ENCODE measurements at places on chromosomes 2 and 18. TPM values are rescaled to one million over a fixed set of nuclear protein-coding genes. Genes with fewer than 3 reads are reported as not detected.

DNA sequence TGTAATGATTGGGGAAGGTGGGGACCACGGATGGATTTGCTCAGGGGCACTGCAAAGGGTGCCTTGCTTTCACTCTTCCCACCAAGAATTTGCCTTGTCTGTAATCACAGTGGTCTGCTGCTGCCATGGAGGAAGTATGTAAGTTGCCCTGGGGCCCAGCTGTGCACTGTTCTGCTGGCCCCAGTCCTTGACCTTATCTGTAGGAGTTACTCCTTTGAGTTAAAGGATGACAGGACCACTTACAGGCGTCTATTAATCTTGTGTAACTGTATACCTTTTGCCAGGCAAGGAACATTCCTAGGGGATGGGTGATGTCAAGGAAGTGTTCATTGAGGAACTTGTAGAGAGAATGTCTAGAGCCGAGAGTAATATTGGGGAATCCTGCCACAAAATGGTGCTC lies 212.8 kb upstream of the LRRTM1 start:
- DNase-seq: no peak

- DNase-seq: no peak
Observed at GRCh38 chr2:25712455-25712854, 39.1 kb upstream of the DTNB start.

- no peak for DNase-seq
Observed at GRCh38 chr2:10057231-10058107, 14.1 kb downstream of the KLF11 start.

GRCh38 chr2:213261715-213262114 lies 22.5 kb upstream of the SPAG16 start:
- DNase-seq: no peak

Gene FZD7
- 0.35 TPM for total RNA-seq

Gene RSAD2
- 0.66 TPM for total RNA-seq

GRCh38 chr2:212958757-212959295 lies 192.6 kb downstream of the IKZF2 start:
- no peak for DNase-seq

DNA sequence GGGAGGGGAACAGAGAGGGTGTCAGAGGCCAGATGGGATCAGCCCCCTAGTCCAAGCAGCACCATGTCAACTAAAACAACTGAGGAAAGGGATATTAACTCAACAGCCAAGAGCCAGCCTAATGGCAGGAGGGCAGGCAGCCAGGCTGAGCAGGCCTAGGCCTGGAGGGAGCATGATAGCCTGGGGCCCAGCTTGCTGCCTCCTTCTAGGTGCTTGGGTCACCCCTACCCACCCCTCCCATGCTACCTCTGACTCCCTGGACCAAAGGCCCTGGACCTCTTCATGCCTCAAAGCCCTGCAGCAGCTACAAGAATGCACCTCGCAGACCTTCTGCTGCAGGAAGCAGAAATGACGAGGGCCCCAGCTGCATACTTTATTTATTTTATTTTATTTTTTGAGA lies 22.1 kb upstream of the TNS1 start:
- DNase-seq: no peak

DNA sequence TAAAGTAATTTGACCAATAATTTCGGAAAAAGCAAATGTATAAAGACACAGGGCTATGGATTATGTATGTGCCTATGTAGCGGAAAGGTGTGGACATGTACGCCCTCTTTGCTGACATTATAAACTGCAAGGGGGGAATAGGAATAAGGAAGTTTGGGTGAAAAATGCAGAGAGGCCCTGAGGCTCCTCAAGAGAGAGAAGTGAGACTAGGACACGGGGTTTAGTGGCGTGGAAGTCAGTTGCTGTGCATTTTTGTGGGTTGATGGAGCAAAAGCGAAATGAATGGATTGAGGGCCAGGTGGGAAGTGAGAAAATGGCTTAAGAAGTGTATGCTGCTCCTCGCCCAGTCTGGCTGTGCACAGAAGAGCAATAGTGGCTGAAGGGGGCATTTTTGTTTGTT lies 96.2 kb upstream of the B3GNT7 start:
- DNase-seq: no peak

GRCh38 chr2:120052597-120052996 lies 39.7 kb downstream of the EPB41L5 start:
- no peak for DNase-seq

- no peak for DNase-seq
Observed at GRCh38 chr2:238873841-238874240, 26.0 kb downstream of the TWIST2 start.

DNA sequence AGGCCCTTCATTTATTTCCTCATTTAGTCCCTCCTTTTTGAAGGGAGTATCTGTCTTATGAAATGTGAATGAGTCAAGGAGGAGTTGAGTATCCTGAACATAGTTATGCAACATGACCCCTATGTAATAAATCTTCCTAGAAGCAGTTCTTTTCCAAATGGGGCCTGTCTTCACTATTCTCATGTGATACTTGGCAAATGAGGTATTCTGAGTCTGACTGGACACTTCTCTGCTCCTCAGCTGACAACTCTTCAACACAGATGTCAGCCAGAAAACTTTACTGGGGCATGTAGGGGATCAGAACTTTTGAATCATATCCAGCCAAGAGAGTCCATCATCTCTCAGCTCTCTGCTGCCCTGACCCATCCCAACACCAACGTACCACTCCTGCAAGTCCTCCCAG lies 291.6 kb downstream of the ZNF385B start:
- DNase-seq: no peak

- no peak for DNase-seq
Observed at GRCh38 chr2:219157396-219157795, 3.2 kb downstream of the NHEJ1 start.

Gene FAM237A
- total RNA-seq: not detected

Gene TGFA
- 0.26 TPM for total RNA-seq

Gene INO80D
- 8.7 TPM for total RNA-seq

Gene LIPG
- 57.5 TPM for total RNA-seq

GRCh38 chr18:61502472-61502871 lies 169.2 kb downstream of the CDH20 start:
- DNase-seq: peak; percentile 19

GRCh38 chr2:78718473-78718872 lies 307.0 kb upstream of the REG3G start:
- no peak for DNase-seq

Gene ANKRD30BL
- not detected for total RNA-seq

Gene CNDP1
- total RNA-seq: not detected

- no peak for DNase-seq
Observed at GRCh38 chr2:143840601-143841000, 679.3 kb downstream of the ZEB2 start.

DNA sequence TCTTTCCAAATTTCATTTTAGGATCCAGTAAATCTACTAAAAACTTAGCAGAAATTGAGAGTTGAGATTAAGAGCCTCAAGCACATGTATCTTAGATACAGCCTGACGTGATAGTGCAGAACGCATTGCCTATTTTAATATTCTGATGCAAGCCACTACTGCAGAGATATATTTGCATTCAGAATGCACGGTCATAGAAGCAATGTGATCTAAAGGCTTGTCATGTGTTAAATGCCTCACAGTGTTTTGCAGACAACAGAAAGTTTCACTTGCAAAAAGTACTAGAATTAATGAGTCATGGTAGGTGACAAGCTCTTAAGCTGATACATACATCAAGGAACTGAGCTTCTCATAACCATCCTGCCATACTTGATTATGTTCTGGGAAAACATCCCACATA lies 886.7 kb upstream of the CHAC2 start:
- no peak for DNase-seq

Gene PDK1
- 6.1 TPM for total RNA-seq

DNA sequence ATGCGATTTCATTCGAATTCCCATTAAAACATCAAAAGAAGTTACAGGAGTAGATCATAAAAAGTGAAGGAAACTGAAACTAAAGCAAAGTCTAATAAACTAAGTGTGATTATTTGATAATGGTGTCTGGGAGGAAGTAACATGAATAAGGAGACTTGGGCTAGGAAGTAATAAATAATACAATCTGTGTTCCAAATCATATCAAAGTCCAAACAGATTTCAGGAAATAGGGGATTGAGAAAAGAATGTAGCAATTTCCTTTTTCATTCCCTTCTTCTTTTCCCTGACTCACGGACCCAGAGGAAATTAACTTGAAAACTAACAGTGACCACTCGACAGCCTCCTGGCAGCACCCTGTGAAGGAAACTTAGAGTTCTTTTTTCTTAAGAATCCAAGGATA lies 758.4 kb upstream of the GCFC2 start:
- DNase-seq: no peak

Gene BUB1
- 101 TPM for total RNA-seq

Gene AGXT
- not detected for total RNA-seq

- DNase-seq: no peak
Observed at GRCh38 chr2:19478409-19478808, 120.0 kb upstream of the OSR1 start.

GRCh38 chr2:45856391-45857274 lies 205.2 kb downstream of the PRKCE start:
- peak; percentile 15 for DNase-seq

Gene SIX2
- 0.14 TPM for total RNA-seq

DNA sequence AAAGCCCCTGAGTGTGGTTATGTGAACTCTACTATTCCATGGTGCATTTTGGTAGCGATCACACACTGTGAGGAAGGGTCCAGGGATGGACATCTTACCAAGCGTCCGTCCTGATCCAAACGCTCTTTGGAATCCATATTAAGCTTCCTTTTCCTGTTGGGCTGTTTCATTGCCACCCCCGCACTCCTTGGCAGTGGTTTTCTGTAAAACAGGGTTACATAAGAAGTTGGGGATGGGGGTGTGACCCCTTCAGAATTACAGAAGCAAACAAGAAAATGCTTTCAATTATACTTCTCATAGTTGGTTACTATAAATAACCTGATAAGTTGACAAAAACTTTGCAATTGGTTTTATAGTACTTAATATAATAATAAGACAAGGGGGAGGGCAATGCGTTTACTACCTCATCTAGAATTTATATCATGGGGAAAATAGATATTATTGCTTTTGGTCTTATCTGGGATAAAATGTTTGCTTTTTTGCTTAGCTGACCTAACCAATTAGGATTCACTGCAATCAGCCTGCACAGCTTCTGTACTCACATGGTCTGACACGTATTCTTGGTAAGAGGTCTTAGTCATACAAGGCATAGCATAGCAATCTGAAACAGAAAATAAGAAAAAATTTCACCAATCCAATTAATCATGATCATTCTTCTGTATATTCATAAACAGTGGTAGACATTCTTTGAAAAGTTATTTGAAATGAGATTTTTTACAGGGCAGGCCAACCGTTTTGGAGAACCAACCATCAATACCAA lies 103.1 kb downstream of the L3MBTL4 start:
- no peak for DNase-seq

DNA sequence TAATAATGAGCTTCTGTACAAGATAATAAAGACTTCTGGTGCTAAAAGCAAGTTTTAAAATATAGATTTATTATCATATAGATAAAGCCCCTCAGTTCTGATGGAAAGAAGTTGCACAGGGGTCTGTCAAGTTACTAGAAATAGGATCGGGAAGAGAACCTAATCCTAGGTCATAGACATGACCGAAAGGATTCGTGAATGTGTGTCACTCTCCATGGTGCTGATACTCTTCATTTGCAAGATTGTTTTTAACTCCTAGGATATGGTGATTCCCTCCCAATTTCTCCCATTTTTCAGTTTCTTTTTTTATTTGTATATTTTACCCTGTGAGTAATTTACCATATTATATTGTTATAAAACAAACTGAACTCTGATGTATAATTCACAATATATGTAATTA lies 58.9 kb upstream of the CTNNA2 start:
- DNase-seq: no peak

Gene RGPD3
- total RNA-seq: 0.20 TPM

Gene GCKR
- total RNA-seq: 7.5 TPM

Gene SEPTIN10
- total RNA-seq: 104 TPM

GRCh38 chr2:98757904-98758421 lies 27.0 kb upstream of the MGAT4A start:
- DNase-seq: peak; percentile 98

GRCh38 chr2:119674711-119675500 lies 4.1 kb upstream of the TMEM177 start:
- no peak for DNase-seq

Gene FAM110C
- total RNA-seq: 0.26 TPM

DNA sequence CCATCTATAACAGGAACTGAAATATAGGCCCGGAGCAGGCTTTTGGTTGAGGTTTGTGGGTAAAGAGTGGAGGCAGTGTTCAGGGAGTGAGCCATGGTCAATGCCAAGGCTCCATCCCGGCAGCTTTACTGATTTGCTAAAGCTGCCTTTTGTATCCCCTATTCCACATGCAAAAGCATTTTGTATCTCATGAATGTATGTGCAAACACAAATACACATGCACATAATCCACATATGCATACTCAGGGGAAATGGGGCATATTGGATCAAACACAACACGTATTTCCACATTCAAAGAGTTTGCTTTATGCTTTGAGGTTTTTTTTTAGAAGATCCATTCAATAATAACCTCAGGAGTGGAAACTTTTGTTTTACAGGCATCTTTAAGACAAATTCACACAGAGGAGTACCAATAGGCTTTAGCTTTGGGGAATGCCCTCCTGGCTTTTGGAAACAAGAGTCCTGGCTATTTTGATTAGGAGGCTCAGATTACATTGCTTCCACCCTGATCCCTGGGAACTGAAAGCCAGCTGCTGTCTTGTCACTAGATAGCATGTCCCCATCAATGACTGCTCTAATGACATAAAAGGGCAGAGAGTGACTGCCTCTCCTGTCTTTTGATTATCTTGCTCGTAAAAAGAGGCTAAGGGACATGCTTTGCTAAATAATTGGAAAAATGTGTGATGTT lies 263.2 kb downstream of the EN1 start:
- no peak for DNase-seq

Gene TMEM182
- 0.95 TPM for total RNA-seq

GRCh38 chr2:37730037-37730818 lies 58.8 kb upstream of the CDC42EP3 start:
- no peak for DNase-seq

DNA sequence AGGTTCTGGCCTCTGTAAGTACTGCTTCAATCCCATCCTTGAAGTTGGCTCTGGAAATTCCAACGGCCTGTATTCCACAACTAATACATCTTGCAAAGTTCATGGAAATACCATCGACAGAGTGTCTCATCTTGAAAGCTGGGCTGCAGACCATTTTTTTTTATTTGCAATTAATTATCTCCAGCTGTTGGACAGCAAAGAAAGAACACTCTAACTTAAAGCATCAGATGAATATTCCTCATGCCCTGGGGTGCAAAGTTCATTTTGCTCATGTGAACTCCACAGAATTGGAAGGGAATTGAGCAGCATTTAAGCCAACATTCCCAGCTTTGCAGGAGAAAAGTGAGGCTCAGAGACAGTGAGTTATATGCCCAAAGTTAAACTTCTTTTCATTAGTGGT lies 96.5 kb upstream of the PIEZO2 start:
- no peak for DNase-seq
